HepG2 (cell line): ENCODE measurements at places on chromosomes 12 and 14.

- peak; percentile 18 for DNase-seq
Measured at GRCh38 chr14:83071888-83072501, 1538.3 kb upstream of the SEL1L start.

DNA sequence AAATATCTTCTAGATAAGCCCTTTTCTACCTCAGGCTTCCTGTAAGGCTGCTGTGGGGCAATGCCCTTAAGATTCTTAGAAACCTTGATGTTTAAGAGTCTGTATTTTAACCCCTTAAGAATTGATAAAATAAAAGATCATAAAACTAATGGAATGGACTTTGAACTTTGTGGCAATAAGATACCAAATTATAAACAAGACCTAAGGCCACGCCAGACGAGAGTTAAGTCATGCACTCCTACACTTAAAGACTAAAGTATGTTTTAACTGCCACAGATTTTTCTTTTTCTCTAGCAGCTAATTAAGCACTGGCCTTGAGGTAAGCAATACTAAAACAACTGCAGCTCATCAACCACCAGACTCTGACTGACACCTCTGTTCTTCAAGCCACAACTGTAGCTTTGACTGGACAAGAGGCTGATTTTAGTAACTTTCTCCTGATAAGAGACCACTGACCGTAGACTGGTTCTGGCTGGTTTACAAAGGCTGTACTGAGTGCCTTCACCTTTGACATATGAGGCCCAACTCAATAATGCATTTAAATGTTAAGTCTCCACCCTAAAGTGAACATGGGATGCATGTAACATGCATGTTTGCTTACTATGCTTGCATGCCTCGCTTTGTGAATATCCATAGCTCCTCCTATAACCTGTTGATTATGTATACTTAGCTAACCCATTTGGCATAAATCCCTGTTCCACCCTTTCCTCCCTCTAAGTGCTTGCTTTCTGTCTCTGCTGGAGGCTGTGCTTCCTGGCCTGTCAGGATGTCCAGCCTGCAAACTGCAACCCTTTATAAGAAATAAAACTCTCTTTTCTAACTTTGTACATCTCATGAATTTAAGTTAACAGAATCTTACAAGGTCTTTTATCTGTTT, 71.9 kb downstream of the KLHL28 start:
- DNase-seq, result no peak

DNA sequence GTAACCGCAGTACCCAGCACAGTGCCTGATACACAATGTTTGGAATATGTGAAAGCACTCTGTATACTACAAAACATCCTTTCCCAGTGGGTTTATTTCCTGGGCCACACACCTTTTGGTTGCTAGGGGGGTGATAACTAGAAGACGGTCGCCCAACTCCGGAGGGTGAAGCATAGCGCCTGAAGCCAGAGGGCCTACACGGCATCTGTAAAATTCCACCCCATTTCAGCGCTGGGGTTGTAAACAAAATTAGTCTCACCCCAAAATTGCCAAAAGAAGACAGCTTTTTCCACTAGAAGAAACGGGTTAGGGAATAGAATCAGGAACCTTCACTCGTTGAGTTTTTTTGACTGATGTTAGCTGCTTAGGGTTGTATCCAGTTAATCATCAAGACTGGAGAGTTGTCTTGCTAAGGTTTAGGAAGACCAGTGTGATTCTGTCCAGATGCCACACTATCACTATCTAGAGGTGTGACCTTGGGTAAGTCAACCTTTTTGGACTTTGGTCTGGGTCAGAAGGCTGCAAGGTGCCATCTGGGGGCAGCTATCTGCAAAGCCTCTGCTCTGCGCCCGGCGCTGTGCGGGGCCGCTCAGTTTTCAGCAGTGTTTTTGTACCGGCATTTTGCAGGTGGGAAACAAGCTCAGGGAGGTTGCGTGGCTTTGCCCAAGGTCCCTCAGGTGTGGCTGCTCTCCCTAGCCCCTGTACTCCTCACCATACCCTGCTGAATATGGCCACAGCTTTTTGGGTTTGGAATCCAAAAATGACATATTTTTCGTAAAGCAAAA, 1.3 kb downstream of the ZNF839 start:
- peak; percentile 83 for DNase-seq

DNA sequence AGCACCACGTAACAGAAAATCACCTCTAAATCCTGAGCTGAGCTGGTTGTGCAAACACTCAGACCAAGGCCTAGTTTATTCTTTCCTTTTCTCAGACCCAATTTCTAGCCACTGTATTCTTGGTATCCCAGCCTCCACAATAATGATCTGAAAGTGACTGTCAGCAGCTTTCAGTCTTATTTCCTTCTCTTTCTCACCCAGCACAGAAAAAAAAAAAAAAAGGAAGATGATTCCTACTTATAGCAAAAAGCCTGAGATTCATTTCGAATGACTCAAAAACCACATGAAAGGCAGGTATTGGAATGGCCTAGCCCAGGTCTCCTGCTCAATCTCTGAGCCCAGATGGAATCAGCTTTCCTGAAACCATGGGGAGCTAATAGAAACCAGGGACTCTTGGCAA, 298.6 kb upstream of the PPFIA2 start:
- no peak for DNase-seq

GRCh38 chr14:100034961-100035500, 30.2 kb upstream of the EVL start:
- no peak for DNase-seq

DNA sequence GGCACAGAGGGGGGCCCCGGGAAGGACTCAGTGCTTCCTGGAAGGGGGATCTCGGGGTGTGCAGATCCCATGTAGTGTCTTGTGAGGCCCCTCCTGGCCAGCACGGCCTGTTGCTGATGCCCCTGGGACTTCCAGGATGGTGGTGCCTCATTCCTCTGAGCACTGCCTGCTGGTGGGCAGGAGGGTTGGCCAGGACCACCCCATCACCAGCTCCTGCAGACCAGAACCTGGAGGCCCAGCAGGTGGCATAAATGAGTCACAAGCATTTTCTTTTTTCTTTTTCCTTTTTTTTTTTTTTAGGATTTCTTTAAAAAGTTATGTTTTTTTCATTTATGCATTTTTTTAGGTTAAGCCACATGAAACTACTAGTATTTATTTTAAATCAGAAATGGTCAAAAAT, 8.0 kb downstream of the MMP17 start:
- no peak for DNase-seq

- no peak for DNase-seq
Measured at GRCh38 chr14:95490727-95491451, 25.6 kb downstream of the SYNE3 start.

DNA sequence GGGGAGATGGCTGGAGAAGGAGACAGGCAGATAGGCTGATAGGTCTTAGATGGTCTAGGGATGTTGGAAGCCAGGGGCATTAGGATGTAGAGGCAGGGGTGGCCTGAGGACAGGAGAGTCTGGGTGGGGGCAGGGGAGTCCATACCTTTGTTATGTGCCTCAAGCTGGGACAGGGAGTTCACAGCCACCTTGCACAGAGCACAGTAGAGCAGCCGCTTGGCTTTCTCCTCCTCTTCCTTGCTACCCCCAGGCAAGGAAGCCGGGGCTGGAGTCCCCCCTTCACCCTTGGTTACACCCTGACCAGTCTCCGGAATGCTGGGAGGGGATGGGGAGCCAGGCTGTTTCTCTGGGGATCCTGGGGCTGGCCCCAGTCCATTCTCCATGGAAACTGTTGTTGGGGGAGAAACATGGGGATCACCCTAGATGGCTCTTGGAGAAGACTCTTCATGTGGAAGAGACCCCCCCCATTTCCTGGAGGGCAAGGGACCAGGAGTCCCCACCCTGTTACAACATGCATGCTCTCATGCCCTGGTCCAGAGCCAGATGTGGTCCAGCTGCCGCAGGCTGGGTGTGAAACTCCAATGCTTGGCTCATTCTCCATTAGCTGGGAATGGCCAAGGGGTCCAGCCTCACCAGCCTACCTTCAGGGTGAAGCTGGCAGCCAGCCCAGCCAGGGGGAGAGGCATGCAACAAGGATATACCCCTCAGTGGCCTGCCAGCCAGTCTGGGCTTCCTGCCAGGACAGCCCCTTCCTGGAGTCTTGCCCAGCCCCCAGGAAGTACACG, 7.2 kb upstream of the GPR84 start:
- no peak for DNase-seq

DNA sequence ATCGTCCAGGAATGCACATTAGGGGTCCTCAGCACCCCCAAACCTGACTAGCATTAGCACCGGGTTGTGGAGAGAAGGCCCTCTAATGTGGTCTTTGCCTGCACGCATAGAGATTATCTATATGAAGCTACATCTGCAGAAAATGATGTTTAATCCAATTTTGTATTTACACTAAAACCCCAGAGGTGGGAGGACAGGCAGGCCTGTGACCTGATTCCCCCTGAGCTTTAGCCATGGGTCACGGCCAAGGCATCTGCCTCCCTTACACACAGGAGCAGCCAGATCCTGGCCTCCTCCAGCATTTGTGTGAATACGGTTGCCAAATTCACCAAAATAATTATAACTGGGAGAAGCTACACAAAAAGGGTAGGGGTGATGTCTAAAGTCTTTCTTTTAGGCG, 7.0 kb downstream of the APOLD1 start:
- no peak for DNase-seq

- no peak for DNase-seq
Measured at GRCh38 chr12:124242529-124243065, 52.3 kb upstream of the RFLNA start.

- DNase-seq, result no peak
Measured at GRCh38 chr12:89238593-89238992, 113.7 kb downstream of the DUSP6 start.
